Pericardium fibroblast (primary cell): ENCODE measurements at places on chromosomes 1 and 21. TPM values are rescaled to one million over a fixed set of nuclear protein-coding genes. Genes with fewer than 3 reads are reported as not detected.

Gene SERTAD4
- total RNA-seq = 0.60 and 1.9 TPM in 2 replicates

Gene KRTAP13-2
- total RNA-seq = not detected in 2 replicates

Gene XCL1
- not detected in 2 replicates for total RNA-seq

Gene TMEM82
- total RNA-seq = not detected in 2 replicates

Gene BEST4
- total RNA-seq = not detected in 2 replicates

Gene SPATA46
- total RNA-seq = not detected in 2 replicates

Gene S100A14
- total RNA-seq = not detected in 2 replicates

Gene SPATA21
- not detected in 2 replicates for total RNA-seq

Gene CELA2B
- not detected in 2 replicates for total RNA-seq

Gene ADGRL2
- total RNA-seq = 54.5 and 74.1 TPM in 2 replicates

Gene TTF2
- 5.4 and 7.1 TPM in 2 replicates for total RNA-seq

Gene FCRL1
- total RNA-seq = not detected in 2 replicates

Gene RPE65
- not detected in 2 replicates for total RNA-seq

Gene WDR3
- total RNA-seq = 6.0 and 8.9 TPM in 2 replicates

Gene MAB21L3
- total RNA-seq = not detected in 2 replicates

Gene FCRL6
- total RNA-seq = not detected in 2 replicates

Gene CD53
- not detected in 2 replicates for total RNA-seq

Gene CAMK2N1
- total RNA-seq = 5.1 and 6.9 TPM in 2 replicates

Gene TARS2
- 9.2 and 16.5 TPM in 2 replicates for total RNA-seq

Gene NUP210L
- under 0.01 TPM in 1 of 2 replicates, not detected in the other for total RNA-seq

Gene ANKRD34A
- 0.85 and 1.6 TPM in 2 replicates for total RNA-seq

Gene SAMD11
- 4.0 and 11.7 TPM in 2 replicates for total RNA-seq

Gene AGMAT
- 0.12 and 0.26 TPM in 2 replicates for total RNA-seq
